ENCODE measurements at places on chromosomes 5 and 9.

DNA sequence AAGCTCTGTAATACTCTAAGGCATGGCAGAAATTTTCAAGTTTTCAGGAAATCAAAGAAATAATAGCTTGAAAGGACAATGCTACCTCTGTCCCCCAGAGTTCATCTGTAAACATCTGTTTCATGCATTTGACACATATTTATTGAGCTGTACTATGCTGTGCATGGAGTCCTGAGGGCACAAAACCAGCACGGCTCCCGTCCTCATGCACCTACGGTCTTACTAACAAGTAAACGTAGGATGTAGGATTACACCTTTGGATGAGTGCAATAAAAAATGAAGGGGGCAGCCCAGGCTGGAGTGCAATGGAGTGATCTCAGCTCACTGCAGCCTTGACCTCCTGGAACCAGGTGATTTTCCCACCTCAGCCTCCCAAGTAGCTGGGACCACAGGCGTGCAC lies 81.9 kb downstream of the SPTLC1 start:
- DNase-seq = no peak

- no peak for DNase-seq
Measured at GRCh38 chr5:15064396-15064795, 192.8 kb upstream of the ANKH start.

- peak; percentile 94 for DNase-seq
Measured at GRCh38 chr5:83924171-83924570, 203.5 kb upstream of the HAPLN1 start.

GRCh38 chr5:51028394-51028793 lies 354.9 kb upstream of the ISL1 start:
- no peak for DNase-seq

All from fibroblast of skin of abdomen (primary cell).